ENCODE measurements at places on chromosomes 5 and 9.

DNA sequence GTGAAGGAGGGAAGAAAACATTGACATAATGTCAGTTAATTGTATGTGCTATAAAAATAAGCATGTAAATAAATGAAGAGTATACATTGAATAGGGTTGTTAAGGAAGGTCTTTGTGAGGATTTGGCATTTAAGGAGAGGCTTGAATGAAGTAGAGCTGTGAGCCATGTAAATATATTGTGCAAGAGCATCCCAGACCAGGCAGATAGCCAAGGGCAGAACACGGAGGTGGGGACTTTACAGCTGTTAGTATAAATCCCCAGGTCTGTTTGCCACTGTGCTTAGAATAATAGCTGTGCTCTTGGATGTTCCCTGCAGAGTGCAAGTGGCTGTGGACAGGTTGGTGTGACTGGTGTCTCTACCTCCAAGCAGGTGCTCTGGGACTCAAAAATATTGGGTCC is 211.7 kb downstream of the LRRC70 start:
- H3K27ac ChIP-seq = no peak overlapping the region
- H3K27me3 ChIP-seq = peaks cover 12% of the 10 kb centered on the region
- no peaks in the 10 kb centered on the region for H3K36me3 ChIP-seq

DNA sequence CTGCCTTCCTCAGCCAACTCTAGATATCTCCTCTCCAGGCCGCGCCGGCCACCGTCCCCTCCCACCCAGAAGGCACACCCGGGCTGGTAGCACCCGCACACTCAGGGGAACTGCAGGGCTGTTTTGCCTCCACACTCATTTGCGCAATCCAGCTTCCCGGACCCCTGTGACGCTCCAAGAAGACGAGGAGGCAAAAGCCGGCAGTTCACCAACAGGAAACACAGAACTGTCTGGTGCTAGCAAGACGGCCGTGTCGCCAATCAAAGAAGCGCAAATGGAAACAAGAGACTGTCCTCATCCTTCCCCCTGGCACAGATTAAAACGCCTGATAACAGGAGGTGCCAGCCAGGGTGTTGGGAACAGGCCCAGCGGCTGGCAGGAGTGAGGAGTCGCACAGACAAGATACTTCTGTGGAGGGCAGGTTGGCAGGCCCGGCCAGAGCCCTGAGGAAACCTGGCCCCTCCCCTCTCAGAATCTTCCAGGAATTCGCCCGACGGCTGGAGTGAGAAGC is 7.8 kb downstream of the AGPAT2 start:
- H3K4me3 ChIP-seq = no peak overlapping the region
- no peaks in the 10 kb centered on the region for H3K36me3 ChIP-seq
- no peaks in the 10 kb centered on the region for H3K4me1 ChIP-seq

GRCh38 chr5:10635257-10635866 is 71.5 kb downstream of the ANKRD33B start:
- no peaks in the 10 kb centered on the region for H3K36me3 ChIP-seq
- peak; percentile 91 for DNase-seq
- H3K4me1 ChIP-seq = peaks cover 56% of the 10 kb centered on the region
- peaks cover 2% of the 10 kb centered on the region for H3K27me3 ChIP-seq

- H3K27me3 ChIP-seq = peaks cover 5% of the 10 kb centered on the region
- no peaks in the 10 kb centered on the region for H3K4me1 ChIP-seq
- DNase-seq = peak; percentile 83
- H3K4me3 ChIP-seq = peak within 1 kb of the TSS; percentile 29
- H3K36me3 ChIP-seq = no peaks in the 10 kb centered on the region
These were observed at the start of gene ABLIM3 for GRCh38 chr5:149141224-149141956. Gene ABLIM3 (plus strand): TSS chr5:149141493. CDS start chr5:149142096, 603 bp downstream.

GRCh38 chr9:69623276-69623675 is 48.9 kb downstream of the APBA1 start:
- H3K27me3 ChIP-seq = peaks cover 11% of the 10 kb centered on the region
- no peak overlapping the region for H3K4me3 ChIP-seq
- no peaks in the 10 kb centered on the region for H3K36me3 ChIP-seq

GRCh38 chr9:116605060-116605459 is 82.0 kb upstream of the TRIM32 start:
- H3K4me1 ChIP-seq = no peaks in the 10 kb centered on the region
- no peak overlapping the region for H3K4me3 ChIP-seq
- no peak for DNase-seq
- no peak overlapping the region for H3K27ac ChIP-seq

All from activated CD4-positive, alpha-beta T cell treated with anti-CD3 and anti-CD28 coated beads for 36 hours (primary cell).